ENCODE measurements at places on chromosomes 5 and 9.

DNA sequence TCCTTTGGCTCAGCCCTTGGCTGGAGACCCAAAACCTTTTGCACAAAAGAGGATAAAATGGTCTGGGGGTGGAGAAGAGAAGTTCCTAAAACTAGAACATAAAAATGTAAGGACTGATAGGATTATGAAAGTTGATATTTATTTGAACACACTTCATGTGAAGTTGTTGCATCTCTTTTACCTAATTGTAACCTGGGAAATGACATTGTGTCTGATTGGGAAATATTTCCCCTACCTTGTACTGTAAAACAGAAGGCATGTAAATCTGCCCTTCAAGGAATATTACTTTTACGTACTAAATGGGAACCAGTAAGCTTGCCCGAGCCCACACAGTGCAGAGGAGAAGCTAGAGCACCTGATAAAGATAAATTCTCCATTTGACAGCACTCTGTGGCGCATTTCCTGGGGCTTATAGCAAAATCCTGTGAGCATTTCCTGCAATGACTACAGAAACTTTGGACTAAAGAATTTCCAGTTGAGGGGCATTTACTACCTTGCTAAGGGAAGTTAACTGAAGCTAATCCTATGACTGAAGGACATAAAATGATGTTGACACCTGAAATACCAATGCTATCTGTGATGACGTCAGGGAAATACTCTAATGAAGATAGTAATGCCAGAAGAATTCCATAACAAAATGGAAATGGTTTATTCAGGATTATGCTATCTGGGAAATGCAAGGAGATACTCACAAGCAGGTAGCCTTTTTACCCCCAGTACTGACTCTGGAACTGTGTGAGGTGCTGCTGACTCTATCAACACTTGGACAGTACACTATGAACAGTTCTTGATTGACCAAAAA lies 78.3 kb upstream of the LIFR start:
- DNase-seq, result peak; percentile 34

DNA sequence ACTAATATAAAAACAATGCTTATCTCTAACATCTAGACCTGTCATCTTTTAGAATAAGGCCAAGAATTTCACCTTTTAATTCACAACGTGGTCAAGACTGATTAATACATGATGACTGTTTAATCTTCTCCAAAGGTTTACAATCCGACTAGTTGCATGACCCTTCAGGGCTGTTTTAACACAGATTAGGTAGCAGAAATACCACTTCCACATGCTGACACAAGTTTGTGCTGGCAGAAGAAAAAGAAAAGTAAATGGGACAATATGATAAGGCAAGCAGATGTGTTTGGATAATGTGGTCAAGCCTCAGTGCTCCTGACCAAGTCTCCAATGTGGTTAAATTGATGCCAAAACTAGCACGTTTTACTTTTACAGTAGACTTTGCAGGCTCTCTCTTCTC lies 31.1 kb downstream of the SEMA6A start:
- peak; percentile 3 for DNase-seq

GRCh38 chr5:173486355-173487225 lies 129.9 kb downstream of the BOD1 start:
- DNase-seq, result no peak

- no peak for DNase-seq
Observed at GRCh38 chr5:89435347-89435746, 552.4 kb upstream of the MEF2C start.

DNA sequence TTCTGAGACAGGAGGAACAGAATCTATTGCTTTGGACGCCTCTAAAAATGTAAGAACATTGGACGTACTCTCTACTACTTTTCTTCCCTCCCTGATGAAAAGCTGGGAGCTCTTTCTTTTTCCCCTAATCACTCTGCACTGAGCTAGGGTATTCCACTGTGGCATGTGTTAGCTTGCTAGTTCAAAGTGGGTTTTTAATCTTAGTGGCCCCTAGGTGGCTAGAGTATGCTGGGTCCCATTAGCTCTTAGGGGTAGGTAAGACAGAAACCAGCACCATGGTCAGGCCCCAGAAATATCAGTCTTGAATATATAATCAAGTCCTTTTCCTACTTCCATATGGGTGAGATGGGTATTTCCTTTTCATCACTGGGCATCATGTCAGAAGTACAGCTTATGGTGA lies 945.2 kb upstream of the PTPRD start:
- DNase-seq, result no peak

DNA sequence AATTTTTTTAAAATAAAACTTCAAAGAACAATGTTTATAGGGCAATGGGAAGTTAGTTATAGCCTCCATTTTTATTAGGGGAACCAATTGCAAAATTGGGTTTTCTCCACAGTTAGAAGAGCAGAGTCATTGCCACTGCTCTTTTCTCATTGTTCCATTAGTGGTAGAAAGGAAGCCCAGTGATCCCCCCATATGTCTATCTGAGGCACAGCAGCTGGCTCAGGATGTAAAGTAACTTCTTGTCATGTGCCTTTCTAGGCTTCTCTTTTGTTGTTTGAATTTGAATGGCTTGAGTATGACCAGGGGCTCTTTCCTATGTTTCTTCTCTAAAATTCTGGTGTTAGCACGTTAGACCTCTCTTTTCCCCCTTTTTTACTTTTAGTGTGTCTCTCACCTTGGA lies 61.2 kb downstream of the UBAP1 start:
- no peak for DNase-seq

- DNase-seq, result peak; percentile 94
Observed at GRCh38 chr9:113581865-113582697, 118.6 kb downstream of the RGS3 start.

DNA sequence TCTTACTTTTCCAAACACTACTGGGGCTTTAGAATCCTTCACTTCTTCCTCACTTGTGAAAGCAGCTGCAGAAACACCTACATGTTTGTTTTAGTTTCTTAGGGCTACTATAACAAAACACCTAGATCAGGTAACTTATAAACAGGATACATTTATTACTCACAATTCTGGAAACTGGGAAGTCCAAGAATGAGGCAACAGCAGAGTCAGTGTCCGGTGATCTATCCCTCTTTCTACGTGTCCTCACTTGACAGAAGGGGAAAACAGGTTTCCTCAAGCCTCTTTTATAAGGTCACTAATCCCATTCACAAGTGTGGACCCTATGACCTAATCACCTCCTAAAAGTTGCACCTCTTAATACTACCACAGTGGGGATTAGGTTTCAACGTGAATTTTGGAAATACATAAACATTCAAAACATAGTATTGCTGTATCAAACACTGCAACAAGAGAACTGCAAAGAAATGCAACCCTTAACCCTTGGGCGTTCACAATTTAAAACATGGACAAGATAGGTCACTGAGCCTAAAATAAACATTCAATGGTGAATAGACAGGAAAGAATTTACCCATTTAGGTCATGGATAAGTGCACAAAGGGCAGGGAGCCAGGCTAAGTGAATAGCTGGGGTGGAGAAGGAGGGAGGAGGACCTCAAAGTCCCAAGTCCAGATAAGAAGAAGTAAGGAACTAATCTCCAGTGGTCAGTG lies 104.3 kb downstream of the PIK3R1 start:
- no peak for DNase-seq

- DNase-seq, result no peak
Observed at GRCh38 chr5:154653418-154653763, 101.8 kb upstream of the LARP1 start.

DNA sequence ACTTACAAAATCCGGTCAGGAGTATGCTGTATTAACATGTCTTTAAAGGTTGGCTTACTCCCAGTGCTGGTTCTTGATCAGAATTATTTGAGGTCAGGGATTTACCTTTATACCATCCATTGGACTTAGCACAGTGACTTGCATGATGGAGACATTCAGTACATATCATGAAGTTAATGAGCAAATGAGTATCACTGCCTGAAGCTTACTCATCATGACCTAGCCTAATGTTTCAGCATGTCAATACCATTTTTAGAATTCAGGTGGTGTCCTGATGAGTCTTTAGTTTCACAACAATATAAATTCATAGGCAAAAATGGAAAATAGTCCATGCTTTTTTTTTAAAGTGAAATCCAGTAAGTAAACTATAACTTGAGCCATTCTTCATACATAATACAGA lies 226.0 kb upstream of the C9orf72 start:
- DNase-seq, result no peak

- DNase-seq, result peak; percentile 68
Observed at GRCh38 chr9:110659891-110660541, 8.6 kb upstream of the MUSK start.

DNA sequence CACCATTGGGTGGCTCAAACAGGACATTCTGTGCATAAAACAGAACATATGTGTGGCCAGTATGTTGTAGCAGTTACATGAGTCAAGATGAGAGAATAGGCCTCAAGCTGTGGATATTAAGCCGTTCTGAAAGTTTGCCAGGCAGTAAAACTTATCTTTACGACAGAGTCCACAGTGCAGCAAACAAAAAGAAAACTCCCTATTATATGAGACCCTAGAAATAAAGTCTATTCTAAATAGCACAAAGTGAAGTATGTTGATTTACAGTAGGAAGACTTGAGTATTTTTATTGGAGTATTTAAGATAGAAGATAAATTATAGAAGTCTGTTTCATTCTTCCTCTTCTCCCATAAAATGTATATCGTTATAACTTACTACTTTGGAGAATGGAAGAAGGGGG lies 271.5 kb downstream of the ADGRV1 start:
- DNase-seq, result no peak

- DNase-seq, result no peak
Observed at GRCh38 chr5:81925009-81925408, 46.8 kb upstream of the ATG10 start.

GRCh38 chr9:98468567-98469239 lies 213.3 kb upstream of the TBC1D2 start:
- no peak for DNase-seq

DNA sequence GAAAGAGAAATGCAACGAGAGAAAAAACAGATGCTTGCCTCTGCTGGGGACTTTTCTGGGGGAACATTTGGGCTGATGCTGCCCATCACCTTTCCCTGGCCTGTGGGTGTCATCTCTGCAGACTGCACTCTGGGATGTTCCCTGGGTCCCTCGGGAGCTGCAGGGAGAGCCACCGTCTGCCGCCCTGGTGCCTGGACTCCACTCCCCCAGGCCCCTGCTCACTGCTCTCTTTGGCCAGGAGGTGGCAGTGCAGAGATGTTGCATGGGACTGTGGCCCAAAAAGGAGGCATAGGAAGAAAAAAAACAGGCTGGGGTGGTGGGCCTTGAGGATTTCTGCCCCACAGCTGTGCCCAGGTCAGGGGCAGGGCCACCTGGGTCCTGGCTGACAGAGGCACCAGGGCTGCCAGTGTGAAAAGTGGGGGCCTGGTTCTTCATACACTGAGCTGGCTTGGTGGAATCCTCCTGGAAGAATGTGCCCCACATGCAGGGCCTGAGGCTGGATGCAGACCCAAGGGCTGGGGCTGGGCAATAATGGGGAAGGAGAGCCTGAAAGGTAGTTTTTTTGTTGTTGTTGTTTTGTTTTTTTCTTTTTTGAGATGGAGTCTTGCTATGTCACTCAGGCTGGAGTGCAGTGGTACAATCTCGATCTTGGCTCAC lies 353.6 kb downstream of the SLIT3 start:
- peak; percentile 11 for DNase-seq

GRCh38 chr5:133234273-133234672 lies 182.5 kb downstream of the HSPA4 start:
- DNase-seq, result no peak

DNA sequence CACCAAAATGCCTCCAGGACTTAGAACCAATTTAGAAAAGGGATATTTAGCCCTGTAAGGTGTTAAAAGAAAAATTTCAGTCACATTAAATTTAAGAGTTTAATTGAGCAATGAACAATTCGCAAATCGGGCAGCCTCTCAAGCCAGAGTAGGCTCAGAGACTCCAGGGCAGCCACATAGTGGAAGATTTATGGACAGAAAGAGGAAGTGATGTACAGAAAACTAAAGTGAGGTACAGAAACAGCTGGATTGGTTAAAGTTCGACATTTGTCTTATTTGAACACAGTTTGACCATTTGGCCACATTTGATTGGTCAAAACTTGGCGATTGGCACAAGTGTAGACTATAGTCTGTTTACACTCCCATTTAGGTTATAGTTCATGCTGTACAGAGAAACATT lies 525.9 kb upstream of the ZNF608 start:
- DNase-seq, result no peak

- DNase-seq, result no peak
Observed at GRCh38 chr5:180117000-180117725, 45.6 kb upstream of the RNF130 start.

- DNase-seq, result no peak
Observed at GRCh38 chr9:37449862-37450632, 15.2 kb downstream of the ZBTB5 start.

- peak; percentile 88 for DNase-seq
Observed at GRCh38 chr5:161094411-161094810, 242.4 kb upstream of the ATP10B start.

DNA sequence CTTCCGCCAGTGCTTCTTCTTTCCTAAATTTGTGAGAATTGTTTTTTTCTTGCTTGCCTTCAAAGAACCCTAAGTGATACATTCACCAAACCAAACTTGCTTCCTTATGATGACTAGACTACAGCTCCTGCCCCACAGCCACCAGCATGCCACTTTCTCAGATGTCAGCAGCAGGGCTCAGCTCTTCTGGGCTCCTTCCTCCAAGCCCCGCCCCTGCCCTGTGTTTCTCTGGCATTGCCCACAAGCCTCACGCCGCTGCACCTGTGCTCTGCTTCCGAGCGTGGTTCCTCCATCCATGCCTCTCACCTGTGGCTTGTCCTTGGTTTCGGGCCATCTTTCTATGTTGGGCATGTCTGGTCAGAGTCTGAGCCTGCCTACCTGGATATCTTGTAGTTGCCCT lies 10.6 kb downstream of the UNC5A start:
- no peak for DNase-seq

- DNase-seq, result no peak
Observed at GRCh38 chr9:90114641-90115425, 510.0 kb downstream of the GADD45G start.

DNA sequence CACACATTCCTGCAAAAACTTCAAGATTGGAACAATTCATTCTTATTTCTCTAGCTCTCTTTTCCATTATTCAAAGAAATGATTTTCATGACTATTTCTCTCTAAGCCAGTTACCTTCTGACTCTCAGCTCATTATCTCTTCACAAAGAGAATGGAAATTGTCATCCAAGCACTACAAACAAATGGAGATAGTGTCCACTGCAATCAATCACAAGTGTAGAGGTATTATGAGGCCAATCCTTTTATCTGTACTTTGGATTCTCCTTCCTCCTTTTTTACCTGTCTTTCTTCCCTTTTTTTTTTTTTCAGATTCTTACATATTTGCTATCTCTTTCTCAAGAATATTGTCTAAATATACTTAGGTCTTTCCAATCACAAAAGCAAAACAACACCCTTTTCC lies 497.7 kb upstream of the MEF2C start:
- no peak for DNase-seq

GRCh38 chr9:116094846-116095245 lies 58.7 kb upstream of the PAPPA start:
- DNase-seq, result no peak

DNA sequence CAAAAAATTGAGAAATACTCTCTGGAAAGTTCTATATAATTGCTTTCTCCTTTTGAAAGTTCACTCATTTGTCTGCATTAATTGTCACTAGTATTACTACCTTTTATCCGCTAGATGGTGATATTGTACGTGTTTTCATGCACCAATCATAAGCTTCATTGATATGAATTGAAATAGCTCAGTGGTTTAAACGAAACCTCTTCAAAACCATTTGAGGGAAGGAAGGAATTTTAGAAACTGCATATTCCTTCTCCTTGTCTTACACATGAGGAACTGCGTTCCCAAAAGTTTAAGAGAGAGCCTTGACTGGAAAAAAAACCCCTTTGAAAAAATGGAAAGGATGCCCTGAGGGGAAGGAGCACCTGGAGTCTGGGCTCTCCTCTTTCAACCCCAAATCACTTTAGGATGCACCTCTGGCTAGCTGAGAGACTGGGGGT lies 98.6 kb downstream of the YTHDC2 start:
- peak; percentile 57 for DNase-seq

GRCh38 chr5:176387384-176387925 lies 943 bp downstream of the NOP16 start:
- DNase-seq, result no peak

Data from fibroblast of lung (primary cell).